ENCODE measurements at places on chromosomes 11 and 22.

DNA sequence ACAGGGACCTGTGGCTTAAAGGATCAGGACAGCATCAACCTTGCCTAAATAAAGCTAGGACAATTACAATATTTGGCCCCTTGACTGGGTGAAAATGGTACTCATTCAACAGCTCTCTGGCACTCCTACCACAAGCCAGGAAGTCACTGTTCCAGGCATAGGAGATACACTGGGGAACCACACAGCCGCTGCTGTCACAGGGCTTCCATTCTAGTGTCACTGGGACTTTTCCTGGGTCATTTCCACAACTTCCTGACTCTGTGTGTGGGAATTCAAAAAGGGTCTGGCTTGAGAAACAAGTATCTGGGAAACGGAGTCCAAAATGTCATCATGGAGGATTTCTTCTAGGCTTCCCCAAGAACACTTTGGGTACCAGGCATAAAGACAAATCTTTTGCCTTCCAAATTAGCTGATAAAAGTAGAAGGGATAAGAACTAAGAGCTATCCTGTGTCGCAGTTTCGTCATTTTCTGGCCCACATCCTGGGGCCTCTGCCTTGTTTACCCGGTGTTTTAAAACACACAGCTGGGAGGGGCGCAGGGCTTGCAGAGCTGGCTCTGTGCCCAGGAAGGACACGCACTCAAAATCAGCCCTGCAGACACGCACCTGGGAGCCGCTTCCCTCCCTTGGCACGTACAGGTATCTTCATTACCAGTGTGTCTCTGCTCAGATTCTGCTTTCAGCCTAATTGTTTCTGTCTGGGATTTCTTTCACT lies 38.0 kb downstream of the TMEM45B start:
- no peak for DNase-seq

GRCh38 chr11:40924915-40925314 lies 534.5 kb downstream of the LRRC4C start:
- DNase-seq = no peak

DNA sequence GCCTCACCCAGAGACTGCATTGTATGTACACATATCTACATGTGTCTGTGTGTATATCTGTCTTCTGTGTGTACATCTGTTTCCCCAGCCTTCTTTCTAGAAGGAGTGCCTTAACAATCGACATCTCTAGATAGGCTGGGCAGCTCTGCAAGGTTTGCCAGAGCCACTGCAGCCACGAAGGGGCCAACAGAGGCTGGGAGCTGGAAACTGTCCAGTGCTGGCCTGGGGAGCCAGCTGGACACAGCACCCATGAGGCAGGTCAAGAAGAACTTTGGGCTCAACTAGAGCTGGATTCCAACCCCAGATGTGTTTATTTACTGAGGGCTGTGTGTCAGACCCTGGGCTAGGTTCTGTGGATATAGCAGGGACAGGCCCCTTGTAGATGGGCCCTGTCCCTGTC lies 3.3 kb downstream of the SGSM1 start:
- DNase-seq = no peak

GRCh38 chr22:47593911-47594311 lies 831.5 kb downstream of the TBC1D22A start:
- no peak for DNase-seq

DNA sequence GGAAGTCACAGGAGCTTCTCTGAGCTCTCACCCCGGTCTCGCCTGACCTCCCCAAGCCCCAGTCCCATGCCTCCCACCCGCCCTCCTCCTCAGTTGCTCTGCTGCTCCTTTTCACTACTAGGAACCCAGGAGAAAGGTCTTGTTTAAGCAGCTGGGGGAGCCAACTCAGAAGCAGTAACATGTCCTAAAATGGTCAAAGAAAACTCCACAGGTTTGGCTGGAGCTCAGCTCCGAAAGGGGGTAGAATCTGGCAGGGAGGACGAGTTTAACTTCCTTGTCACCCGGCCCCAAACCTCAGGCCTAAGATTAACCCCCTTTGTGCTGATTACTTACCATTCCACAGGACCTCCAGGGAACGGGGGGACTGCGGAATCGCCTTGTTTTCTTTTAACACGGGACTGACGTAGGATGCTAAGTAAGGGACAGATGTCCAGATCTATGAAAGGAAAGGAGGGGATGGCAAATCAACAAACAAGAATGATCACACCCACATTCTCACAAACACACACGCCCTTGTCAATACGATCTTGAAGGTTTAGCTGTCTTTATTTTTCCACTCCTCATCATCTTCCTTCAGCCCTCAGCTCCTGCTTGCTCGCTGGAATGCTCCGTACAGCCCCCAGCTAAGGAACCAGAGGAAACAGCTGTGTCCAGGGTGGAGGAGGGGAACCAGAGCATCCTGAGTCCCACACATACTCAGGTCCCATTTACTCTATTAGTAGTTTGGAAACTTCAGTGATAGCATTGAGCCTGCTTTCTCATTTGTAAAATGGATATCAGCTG lies 13.5 kb downstream of the PCSK7 start:
- DNase-seq = no peak

DNA sequence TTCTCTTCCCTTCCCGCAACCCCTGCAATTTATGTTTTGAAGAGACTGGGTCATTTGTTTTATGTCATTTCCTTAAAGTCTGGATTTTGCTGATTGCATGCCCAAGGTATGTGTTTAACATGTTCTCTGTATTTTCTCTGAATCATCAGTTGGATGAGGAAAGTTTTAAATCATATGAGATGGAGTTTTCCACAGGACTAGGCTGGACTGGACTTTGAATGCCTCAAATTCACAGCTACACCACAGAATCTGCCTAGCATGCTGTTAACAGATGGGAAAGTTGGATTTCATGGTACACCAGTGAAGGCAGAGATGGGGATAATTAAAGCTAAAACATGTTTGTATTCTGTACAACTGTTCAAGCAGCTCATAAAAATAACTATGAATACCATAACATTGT lies 62.6 kb downstream of the CWC15 start:
- no peak for DNase-seq

DNA sequence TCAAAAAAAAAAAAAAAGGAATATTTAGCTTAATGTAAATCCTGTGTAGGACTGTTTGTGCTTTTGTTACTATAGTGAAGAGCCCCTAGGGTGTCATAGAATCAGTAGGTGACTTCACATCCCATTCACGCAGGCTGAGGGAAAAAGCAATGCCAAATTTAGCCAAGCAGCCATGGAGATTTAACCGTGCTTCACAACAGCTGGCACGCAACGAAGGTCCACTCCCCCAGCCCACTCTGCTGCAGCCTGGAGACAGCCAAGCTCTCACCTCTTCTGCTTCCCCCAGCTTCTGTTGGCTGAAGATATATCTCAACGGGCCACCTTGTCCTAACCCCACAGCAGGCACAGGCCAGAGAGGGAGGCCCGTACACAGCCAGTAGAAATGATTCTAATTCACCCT lies 78.8 kb upstream of the BID start:
- no peak for DNase-seq

DNA sequence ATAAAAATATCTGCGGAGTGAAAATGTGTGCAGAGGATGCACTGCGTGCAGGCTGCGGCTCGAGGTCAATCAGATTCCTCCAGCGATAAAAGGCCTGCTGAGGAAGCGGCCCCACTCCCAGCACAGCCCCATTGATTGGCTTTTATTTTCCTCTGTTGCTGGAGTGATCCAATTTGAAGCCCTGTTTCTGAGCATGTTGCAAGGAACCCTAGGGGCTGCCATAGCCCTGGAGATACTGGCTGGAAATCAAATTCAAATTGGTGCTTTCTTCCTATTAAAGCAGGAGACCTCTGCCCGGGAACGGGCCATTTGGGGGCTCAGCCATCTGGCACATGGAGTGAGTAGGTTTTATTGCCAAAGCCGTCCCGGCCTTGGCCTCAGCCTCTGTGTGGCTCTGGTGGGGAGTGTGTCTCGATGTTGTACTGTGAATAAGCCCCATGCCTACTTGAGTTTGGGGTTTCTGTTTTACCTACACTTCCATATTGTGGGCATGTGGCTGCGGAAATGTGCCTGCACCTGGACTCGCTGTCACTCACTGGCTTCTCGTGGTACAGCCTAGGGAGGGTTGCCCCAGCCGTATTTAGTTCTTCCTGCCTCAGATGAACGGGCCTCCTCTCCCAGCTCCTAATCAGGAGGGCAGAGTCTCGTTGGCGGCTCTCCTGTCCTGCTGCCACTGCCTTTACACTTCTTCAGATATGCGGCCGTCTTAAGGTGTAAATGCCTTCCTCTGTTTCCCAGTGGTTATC lies 25.6 kb downstream of the PARVB start:
- no peak for DNase-seq

DNA sequence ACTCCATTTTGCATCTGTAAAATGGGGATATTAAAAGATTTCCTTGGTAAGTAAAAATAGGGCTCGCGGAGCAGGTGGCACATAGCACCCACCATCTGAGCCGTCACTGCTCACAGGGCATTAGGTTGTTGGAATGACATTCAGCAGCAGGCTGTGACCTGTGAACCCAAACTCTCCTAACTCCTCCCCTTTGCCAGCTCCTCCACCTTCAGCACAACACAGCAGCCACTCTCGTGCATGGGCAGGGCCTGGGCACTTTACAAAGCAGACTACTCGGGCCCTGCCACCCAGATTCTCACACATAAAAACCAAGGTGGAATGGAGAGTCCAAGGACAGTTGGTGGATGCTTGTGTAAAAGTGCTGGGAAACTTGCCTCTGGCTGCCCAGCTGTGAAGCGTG lies 77.2 kb downstream of the FLI1 start:
- DNase-seq = no peak

DNA sequence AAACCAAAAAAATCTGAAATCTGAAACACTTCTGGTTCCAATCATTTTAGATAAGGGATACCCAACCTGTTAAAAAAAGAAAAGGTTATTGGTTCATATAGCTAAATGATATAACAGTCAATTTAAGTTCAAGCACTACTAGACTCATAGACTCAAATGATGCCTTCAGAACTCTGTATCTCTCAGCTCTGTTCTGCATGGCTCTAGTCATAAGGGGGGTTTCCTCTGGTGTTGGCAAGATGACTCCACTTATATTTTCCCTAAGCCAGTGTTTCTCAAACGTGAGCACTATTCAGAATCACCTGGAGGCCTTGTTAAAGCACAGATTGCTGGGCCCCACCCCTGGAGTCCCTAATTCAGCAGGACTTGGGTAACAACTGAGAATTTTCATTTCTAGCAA lies 11.5 kb upstream of the RRAS2 start:
- no peak for DNase-seq

- DNase-seq = no peak
Measured at GRCh38 chr11:120900643-120901042, 123.3 kb upstream of the TBCEL start.

- DNase-seq = no peak
Measured at GRCh38 chr22:25027043-25027906, 74.8 kb downstream of the KIAA1671 start.

DNA sequence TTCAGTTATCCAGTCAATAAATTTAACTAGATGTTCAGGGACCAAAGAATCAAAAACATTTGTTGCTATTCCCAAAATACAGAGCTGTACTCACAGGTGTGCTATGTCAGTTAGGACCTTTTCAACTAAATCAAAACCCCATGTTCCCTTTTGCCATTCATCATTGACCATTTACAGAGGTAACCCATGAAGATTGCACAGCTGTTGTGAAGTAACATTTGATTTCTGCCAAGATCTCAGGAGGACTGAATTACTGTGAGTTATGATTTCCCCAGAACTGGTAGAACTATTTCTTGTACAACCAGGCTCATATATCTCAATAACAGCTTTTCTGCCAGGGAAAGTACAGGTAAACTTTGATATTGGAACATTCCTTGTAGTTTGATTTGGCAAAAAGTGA lies 131.1 kb upstream of the FIBIN start:
- DNase-seq = no peak

- DNase-seq = no peak
Measured at GRCh38 chr11:116420030-116420429, 352.8 kb downstream of the BUD13 start.

DNA sequence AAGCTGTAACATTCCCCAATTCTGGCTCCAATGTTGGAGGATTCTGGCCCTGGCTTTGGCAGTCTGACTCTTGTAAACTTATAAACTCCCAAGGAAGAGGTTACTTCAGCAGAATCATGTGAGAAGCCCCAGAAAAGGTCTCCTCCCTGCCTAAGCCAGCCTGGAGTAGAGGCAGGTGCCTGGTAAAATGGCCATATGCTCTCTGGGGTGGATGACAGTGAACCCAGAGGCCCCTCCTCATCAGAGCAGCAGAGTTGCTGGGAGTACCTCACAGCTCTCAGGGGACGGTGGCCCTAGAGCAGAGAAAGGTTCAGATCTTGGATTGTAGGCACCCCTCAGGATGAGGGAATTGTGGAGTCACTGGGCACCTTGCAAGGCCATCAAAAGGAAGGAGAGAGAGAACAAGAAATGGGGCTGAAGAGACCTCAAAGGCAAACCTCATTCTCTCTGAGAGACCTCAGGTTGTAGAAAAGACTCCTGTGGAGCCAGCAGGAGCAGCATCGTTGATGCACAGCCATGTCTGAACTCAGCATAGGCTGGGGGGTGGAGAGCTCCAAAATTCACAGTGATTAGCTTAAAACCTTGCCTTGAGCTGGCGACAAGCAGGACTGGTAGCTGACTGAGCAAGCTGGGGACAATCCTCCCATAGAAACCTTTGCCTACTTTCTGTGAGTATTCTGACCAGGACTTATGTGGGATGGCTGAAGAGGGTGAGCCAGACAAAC lies 4.9 kb upstream of the P2RY6 start:
- DNase-seq = no peak

DNA sequence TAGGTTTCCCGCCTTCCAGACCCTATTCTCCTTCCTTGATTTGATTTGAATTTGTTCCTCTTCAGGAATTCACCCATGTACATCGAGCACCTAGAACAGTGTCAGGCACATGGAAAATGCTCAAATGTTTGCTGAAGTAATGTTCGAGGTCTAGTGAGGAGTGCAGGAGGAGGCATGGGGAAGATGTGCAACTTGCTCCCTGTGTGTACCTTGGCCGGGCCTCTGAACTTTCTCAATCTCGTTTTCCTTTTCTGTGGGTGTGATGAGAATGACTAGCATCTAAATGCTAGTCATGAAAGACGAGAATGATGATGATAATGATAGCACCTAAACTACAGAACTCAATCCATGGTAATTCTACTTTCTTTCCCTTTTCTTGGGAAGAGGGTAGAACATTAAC lies 279.1 kb upstream of the PLET1 start:
- DNase-seq = no peak

GRCh38 chr11:32526760-32527159 lies 56.9 kb upstream of the EIF3M start:
- no peak for DNase-seq

- DNase-seq = no peak
Measured at GRCh38 chr22:30474683-30475424, 3.0 kb upstream of the SEC14L3 start.

- no peak for DNase-seq
Measured at GRCh38 chr22:47994045-47994444, 1231.6 kb downstream of the TBC1D22A start.

DNA sequence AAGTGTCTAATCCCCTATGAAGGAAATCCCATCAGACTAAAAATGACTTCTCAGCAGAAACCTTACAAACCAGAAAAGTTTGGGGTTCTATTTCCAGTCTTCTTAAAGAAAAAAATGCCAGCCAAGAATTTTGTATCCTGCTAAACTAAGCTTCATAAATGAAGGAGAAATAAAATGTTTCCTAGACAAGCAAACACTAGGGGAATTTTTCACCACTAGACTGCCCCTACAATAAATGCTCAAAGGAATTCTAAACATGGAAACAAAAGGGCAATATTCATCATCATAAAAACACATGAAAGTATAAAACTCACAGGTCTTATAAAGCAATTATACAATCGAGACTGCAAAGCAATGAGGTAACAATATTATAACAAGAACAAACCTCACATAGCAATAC lies 124.3 kb downstream of the PLEKHA7 start:
- DNase-seq = no peak
